Esophagus squamous epithelium (tissue), 5 donors: ENCODE measurements at places on chromosomes 3 and 15.

- DNase-seq, result no peak
Measured at GRCh38 chr15:42933886-42934667, 13.5 kb upstream of the TTBK2 start.

DNA sequence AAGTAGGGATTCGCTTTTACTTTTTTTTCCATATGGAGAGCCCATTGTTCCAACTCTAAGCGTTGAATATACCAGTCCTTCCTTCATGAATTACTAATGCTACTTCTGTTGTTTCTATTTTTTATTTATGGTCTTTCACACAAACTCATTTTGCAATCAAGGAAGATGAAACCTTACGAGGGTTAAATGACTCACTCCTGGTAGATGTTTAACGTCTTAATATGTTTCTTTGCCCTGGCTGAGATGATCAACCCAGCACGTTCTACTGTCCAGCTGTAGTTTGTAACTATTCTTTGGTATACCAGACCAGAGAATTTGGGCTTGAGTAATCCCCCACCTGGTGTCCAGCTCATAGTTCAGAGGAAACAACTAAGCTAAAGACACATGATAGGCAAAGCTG, 23.1 kb downstream of the CDCP1 start:
- DNase-seq, result no peak

DNA sequence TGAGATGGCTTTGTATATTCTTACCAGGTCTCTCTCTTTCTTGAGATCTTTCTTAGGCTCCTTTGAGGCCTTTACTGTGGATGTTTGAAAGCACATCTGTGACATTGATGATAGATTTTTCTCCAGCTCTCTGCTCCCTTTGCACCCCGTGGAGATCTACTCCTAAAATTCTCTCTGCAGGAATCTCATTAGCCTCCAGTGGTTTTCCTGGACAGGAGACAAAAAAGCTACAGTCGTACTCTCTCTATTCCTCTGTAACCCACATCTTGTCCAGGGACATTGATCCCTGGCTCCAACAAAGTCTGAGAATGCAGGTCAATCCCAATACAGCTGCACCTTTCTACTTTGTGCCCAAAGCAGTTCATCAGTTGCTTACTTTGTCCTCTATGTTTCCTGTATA, 68.2 kb downstream of the RBMS3 start:
- no peak for DNase-seq

DNA sequence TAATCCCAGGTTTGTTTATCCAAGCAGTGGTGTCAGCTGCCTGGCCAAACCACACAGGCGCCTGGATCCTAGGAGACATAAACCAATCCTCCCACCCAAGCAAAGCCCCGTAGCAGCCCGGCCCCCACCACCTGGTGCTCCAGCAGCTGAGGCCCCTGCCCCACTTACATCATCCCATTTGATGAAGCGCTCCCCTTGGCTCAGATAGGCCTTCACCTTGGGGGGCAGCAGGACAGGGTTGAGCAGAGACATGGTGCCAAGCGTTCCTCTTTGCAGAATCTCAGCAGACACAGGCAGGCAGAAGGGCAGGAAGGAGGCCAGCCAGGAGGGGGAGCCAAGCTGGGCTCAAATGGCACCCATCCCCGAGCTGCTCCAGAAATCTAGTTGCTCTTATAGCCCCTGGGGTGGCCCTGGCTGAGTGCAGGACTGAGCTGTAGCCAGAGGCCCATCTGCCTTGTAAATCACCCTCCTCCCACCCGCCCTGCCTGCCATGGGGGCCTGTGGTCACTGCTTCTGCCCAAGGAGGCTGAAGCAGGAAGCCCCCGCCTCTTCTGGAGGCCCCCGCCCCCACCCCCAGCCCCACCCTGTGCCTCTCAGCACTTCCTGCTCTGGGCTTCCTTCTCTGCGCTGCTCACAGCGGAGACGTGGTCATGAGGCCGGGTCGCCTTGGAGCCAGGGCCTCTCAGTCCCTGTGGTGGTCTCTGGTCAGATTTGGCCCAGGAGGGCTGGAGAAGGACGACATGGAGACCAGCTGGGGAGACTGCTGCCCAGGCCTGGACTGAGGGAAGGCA, at the start of gene PLCB2:
Gene PLCB2, minus strand, starts transcription at position 515 of the 791 bp plus-strand sequence. Its CDS starts 263 bp downstream, at position 252.
- DNase-seq, result no peak

DNA sequence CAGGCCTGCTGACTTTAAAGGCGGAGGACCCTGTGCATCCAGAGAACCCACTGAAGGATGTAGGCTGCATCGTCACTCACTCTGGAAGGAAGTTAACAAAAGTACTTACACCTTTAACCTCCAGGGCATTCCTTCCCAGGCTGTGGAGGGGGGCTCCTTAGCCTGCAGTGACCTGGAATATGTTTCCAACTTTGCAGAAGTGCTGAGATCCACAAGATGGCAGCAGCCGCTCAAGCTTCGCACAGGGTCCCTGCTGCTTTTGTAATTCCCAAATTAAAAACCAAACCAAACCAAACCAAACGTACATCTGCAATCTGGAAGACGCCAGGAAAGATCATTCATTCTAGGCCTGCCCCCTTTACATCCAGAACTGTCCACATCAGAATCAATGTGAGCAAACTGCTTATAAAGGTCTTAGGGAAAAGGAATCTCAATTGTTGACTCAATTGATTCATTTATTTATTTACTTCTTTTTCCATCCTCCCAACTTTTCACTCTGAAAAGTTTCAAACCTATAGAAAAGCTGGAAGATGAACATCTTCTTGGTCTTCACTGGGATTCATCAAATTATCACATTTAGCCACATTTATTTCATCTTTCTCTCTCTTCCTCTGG, 70.5 kb upstream of the KLHL25 start:
- DNase-seq, result no peak

GRCh38 chr3:31009881-31010280, 115.4 kb upstream of the GADL1 start:
- DNase-seq, result no peak

- DNase-seq, result no peak
Measured at GRCh38 chr3:141939759-141940158, 63.3 kb downstream of the ATP1B3 start.

DNA sequence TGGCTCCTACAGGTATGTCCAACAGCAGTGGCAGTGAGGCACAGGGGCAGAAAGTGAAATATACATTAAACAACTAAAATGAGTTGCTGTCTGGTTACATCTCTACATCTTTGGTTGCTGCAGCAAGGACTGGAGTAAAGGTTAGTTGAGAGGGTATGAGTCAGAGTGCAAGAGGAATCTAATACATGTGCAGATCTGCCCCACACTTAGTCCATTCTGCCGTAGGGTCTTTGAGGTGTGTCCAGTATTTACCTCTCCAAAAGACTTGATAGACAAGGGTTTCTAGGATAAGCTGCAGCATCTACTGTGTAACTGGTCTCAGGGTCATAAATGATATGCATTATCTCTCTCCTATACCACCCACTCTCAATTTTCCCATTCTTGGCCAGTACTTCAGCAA, 6.2 kb upstream of the NEDD4 start:
- no peak for DNase-seq

- DNase-seq, result no peak
Measured at GRCh38 chr3:149705416-149705815, 46.9 kb downstream of the COMMD2 start.

DNA sequence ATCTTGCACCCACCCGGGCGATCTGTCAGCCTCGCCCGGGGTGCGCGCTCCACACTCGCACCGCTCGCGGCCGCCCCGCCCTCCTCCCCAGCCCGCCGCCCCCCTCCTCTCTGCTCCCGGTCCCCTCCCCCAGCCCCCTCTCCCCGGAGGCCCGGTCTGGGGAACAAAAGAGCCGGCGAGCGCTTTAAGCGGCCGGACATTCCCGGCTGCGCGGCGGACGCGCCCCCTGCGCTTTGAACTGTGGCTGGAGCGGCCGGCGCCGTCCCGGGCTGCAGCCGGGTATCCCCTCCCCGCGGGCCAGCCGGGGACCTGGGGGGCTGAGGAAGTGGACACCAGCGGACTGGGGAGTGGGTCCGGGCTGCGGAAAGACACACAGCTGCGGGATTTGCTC, at the start of gene IGDCC3:
Gene IGDCC3, minus strand, starts transcription at position 27 of the 391 bp plus-strand sequence. CDS start 214 bp downstream, outside the sequence.
- DNase-seq, result no peak

DNA sequence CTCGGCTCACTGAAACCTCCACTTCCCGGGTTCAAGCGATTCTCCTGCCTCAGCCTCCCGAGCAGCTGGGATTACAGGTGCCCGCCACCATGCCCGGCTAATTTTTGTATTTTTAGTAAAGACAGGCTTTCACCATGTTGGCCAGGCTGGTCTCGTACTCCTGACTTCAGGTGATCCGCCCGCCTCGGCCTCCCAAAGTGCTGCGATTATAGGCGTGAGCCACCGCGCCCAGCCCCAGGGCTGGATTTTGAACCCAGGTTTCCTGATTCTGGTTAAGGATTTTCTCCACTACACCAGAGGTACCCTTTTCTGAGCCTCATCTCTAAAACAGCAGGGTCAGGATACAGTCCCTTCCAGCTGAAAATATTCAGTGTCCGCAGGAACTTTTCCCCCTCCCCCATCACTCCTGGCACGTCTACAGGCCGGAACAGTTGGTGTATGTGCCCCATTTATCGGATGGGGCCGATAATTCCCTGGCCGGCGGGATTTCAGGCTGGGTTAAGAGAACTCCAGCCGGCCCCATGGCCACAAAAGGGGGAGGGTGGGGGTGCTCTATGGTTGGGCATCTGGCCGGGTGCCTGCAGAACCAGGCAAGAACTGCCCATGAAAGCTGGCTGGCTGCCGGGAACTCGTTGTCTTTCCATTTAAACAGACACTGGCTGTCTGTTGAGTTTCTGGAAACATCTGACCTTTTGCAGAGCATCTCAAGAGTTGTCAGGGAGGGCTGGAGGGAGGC, 26.8 kb upstream of the SEMA4B start:
- no peak for DNase-seq

DNA sequence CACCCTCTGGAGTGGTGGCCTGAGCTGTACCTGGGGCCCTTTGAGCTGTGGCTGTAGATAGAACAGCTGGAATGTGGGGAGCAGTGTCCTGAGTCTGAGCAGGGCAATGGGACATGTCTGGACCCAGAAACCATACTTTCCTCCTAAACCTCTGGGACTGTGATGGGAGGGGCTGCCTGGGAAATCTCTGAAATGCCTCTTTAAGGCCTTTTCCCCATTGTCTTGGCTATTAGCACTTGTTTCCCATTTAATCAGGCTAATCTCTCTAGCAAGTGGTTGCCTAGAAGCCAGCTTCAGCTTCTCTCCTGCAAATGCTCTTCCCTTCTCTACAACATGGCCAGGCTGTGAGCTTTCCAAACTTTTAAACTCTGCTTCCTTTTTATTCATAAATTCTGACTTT, 58.5 kb upstream of the SPATA16 start:
- no peak for DNase-seq

GRCh38 chr3:140748903-140749302, 71.0 kb downstream of the TRIM42 start:
- DNase-seq, result no peak
